ENCODE measurements at places on chromosomes 4 and X.
A peak's percentile ranks its signal among the peaks of the same experiment; 100 is the strongest.

GRCh38 chrX:79719568-79720231 is 294.9 kb upstream of the TBX22 start:
- no peak for DNase-seq

DNA sequence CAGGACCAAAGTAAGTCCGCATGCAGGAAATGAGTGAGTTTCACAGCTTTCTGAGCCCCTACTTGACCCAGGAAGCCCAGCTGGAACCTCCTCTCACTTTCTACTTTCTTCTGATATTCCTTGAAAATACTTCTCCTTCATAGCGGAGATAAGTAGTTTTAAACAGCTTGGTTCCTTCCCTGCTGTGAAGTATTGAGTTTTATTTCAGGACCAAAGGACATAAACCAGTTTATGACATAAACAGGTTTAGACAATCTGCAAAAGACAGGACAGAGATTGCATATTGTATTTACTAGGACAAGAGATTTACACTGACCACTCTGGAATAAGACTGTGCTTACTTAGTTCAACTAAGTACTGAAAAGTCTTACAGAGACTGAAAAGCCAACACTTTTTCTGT is 54.8 kb downstream of the PAGE2 start:
- no peak for DNase-seq

DNA sequence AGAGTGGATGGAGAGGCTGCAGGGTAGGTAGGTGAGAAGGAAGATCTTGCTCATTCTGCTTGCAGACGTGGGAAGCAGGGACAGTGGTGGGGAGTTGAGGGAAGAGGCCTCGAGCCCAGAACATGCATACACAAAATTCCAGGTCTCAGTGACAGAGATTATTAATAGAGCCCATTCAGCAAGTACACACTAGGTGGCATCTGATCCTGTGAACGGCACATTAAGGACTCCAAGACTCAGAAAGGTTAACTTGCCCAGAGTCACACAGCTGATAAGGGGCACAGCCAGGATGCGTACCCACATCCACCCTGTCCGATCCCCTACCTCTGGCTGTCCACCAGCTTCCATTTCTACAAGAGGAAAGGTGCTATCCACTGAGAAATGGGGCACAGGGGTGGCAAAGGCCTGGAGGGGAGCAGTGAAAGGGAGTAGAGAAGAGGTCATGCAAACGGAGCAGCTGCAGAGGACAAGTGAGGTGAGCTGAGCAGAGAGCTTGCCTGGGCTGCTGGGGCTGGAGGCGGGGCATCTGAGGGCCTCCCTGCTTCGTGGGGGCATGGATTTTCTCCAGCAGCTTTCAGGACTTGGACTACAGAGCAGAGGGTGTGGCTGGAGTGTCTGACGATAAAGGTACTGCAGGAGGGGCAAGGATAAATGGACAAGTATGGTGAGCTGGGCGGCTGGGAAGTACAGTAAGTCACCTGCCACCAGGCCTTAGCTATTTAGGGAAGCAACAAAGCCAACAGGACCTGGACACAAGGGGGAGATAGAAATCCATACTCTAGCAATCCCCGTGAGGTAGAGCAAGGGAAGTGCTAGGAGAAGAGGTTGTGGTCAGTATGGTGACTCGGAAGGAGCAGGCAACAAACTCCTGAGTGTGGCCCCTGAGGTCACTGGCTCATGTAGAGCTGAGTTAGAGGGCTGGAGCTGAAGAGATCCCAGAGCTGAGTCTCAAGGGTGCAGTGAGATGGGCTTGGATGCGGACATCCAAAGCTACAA is 11.2 kb downstream of the IDS start:
- peak; percentile 46 for DNase-seq

- DNase-seq: no peak
Measured at GRCh38 chr4:47531954-47532321, 46.9 kb downstream of the ATP10D start.

- no peak for DNase-seq
Measured at GRCh38 chrX:8803326-8803725, 2.1 kb upstream of the FAM9A start.

DNA sequence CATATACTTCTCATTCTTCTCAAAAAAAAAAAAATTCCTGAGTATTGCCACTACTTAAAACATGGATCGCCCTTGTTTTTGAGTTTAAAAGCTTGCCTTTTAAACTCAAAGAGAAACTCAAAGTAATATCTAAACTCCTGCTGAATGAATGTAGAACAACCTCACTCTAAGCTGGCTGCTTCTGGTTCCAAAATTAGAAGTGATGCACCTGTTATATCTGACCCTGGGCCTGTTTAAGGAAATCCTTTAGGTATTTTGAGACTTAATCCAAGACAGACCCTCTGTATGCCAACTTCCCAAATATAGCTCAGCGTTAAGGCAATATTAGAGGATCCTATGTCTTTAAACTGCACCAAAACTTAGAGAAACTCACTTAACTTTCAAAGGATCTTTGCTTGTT is 1.8 kb upstream of the OTUD4 start:
- DNase-seq: no peak

DNA sequence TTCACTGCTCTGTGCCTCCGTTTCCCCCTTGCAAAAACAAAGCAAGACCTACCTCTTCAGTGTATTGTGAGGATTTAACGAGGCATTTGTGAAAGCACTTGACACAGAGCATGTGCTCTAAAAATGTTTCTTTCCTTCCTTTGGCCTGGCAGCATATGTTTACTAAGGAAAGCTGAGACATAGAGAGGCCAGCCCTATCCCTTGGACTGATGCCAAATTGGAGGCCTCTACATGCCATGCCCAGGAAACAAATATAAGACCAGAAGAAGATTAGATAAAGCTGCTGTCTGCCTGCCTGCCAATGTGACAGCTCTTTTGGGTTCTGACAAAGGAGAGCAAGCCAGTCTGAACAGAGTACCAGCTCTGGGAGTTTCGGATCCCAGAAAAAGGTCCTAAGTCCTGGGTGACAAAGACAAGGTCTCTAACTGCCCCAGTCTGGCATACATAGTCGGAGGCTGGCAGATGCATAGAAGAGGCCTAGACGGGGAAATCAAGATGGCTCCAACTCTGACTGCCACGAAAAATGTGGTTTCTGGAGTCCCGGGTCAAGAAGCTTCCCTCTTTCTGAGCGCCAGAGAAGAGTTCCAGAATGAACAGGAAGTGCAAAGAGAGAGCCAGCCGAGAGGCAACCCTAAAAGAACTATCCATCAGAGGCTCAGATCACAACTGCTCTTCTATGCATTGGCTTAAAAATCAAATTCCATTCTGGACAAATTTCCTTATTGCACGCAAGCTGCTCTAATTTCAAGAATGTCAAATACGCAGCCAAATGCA is 25.8 kb downstream of the OTUD6A start:
- DNase-seq: no peak

DNA sequence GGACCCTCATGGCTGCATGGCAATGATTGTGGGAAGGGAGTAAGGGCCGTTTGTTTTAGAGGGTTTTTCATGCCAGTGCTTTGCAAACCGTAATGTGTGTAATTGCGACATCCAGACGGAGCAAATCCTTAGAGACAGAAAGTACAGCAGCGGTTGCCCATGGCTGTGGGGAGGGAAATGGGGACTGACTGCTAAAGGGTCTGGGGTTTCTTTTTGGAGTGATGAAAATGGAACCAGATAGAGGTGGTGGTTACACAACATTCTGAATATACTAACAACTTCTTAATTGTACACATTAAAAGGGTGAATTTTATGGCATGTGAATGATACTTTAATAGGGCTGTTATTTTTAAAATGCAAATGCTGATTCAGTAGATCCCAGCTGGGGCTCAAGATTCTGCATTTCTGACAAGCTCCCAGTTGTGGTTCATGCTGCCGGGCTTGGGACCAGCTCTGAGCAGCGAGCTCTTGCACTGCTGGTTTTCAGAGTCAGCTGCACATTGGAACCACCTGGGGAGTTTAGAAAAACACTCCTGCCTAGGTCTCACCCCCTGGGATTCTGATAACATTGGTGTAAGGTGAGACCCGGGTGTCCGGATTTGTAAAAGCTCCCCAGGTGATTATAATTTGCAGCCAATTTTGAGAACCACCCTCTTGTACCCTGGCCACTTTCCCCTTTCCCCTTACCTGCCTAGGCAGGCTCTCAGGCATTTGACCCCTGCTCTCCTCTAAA is 47.7 kb downstream of the PRPS1 start:
- peak; percentile 93 for DNase-seq

DNA sequence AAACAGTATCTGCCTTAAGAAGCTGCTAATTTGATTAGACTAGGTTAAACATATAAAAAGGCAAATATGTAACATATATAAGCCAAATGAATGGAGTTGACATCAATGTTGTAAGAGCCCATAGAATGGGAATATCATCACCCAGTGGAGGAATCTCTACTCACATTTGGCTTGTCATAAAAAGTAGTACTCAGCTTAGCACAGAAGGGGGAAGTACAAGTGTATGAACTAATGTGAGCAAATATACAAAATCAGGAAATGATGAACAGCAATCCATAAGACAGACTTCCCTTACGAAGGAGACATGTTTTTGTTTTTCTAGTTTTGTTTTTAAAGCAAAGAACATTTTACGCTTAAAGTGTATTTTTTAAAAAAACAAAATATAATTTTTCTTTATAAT is 74.9 kb downstream of the MAB21L2 start:
- peak; percentile 10 for DNase-seq

- peak; percentile 85 for DNase-seq
Measured at GRCh38 chrX:130110379-130111219, at the start of gene ELF4. TSS of gene ELF4 (minus strand) at chrX:130110497. CDS start at chrX:130081330, 29,167 bp downstream.

DNA sequence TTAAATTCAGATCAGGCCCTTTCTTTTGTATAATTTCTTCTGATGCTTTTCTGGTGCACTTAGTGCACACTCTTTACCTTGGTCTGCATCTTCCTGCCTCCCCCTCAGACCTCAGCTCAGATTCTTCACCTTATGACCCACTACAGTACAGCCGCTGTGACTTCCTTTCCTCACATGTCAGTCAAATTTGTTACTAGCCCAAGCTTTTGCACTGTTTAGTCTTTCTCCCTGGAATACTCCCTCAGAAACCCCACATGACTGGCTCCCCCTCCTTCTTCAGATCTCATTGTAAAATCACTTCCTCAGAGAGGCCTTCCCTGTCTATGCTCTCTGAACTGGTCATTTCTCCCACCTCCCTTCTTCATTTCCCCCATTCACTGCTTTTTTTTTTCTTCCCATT is 132.9 kb downstream of the FRAS1 start:
- DNase-seq: no peak

GRCh38 chrX:130834830-130835229 is 68.2 kb downstream of the ENOX2 start:
- DNase-seq: no peak
